ENCODE measurements at places on chromosomes 3 and 15.

DNA sequence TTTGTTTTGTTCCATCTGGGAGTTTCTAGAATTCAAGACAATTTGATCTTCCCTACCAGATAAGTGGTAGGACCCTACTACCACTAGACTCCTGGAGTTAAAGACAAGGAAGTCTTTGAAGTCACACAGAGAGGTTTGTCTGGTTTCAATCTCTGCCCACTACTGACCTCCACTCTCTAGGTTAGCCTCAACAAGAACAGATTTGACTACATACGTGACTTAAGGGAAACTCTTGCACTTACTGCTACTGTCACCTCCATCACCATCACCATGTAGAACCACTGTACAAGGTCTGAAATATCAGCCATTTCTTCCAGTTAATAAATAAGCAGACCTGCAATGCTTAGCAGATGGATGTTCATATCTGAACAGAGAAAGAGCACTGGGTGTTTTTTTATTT lies 148.3 kb upstream of the ARHGEF26 start:
- no peak for DNase-seq

- DNase-seq, result no peak
Measured at GRCh38 chr15:65414841-65415621, 7.7 kb downstream of the IGDCC4 start.

GRCh38 chr15:89751748-89752147 lies 699 bp upstream of the MESP1 start:
- no peak for DNase-seq

- no peak for DNase-seq
Measured at GRCh38 chr3:43004282-43004681, 25.2 kb downstream of the GASK1A start.

- DNase-seq, result no peak
Measured at GRCh38 chr15:85542895-85543331, 162.5 kb downstream of the AKAP13 start.

GRCh38 chr3:190306026-190306425 lies 16.2 kb downstream of the CLDN1 start:
- no peak for DNase-seq

DNA sequence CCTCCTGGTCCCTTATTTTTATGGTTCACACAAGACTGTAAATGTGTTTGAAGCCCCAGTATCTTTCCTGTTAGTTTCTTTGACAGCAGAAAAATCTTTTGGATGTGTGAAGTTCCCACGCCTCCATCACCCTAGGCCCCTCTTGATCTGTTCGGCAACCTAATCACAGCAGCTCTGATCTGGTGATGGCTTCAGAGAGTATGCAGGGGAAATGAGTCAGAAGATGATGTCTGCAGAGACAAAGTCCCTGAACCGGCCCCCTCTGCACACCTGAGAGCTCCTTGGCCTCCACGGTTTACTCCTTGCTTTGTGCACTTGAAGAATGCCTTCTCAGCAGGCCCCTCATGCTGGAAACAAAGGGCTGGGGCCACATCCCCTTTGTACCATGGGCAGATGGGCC lies 63.5 kb downstream of the CLDN11 start:
- DNase-seq, result no peak

DNA sequence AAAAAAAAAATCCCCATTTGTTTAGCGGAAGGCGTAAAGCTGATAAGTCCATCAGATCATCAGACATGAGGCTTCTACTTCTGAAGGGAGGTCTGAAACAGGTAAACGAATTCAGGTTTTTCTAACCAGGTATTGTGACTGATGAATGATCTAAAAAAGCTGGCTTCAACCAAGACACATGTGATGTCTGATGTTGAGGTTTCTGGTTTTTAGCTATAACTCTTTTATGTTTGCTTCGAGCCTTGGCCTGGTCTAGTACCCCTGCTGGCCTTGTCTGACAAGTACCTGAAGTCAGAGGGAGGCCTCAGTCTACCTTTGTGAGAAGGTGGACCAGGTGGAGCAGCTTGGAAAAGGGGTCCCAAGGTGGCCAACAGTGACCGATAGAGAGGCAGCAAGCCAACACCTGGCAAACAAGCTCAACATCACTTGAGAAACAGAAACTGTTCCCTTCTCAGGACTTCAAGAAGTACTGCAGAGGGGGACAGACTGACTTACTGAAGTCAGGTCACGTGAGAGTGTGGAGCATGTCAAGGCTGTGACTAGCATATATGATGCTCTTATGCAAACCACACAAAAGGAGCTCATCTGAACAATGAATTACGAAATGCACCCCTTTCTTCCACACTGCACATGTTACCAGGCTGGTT lies 33.0 kb upstream of the CA12 start:
- no peak for DNase-seq

DNA sequence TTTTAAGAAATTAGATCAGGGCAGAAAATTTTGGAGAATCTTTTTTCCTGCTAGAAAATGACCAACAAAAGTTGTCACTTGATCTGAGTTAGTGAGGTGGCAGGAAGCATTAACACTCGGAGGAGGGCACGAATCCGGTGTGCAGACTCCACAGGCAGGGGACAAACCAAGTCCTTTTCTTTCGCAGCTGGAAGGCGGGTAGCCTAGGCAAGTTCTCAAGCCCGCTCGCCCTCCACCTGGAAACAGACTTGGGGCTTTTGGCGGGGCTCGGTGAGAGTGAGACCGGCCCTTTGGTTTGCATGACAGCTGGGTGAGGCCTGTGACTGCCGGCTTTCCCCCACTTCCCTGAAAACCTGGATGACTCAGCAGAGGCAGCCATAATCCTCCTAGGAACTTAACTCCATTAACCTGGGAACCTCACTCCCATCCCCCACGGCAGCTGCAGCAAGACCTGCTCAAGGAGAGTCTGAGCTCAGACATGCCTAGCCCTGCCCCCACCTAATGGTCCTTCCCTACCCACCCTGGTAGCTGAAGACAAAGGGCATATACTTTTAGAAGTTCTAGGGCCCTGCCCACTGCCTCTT lies 134.8 kb downstream of the MFSD1 start:
- no peak for DNase-seq

GRCh38 chr3:194833114-194833910 lies 147.6 kb downstream of the FAM43A start:
- DNase-seq, result no peak

DNA sequence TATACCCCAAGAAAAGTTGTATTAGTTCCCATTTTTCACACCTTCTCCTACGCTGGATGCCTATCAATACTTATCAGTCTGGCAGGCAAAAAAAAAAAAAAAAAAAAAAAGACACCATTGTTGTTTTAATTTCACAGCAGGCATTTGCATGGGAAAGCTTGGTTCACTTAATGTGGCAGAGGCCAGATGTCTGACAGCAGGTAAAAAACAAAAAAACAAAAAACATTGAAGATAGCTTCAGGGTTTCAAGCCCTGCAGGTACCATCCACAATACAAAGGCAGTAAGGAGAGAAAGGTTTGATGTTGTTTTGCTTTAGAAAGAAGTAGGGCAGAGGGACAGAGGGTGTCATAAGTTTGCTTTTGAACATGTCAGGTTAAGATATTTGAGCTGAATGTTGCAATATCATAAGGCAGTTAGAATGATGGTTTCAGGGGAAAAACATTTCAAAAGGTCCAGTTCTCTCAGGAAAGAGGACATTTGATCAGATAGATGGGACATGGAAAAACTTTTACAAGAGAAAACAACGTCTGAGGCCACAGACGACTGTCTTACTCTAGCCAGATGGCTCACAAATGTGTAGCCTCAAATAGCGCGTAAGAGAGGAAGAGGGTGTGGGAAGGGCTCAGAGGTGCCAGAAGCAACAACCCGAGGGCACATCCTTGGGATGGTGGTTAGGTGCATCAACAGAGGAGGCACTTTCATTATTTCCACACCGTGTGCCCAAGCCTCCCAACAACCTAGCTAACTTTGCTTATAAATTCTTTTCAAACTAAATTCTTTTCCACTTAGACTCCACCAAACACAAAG lies 25.7 kb downstream of the PCOLCE2 start:
- DNase-seq, result no peak

DNA sequence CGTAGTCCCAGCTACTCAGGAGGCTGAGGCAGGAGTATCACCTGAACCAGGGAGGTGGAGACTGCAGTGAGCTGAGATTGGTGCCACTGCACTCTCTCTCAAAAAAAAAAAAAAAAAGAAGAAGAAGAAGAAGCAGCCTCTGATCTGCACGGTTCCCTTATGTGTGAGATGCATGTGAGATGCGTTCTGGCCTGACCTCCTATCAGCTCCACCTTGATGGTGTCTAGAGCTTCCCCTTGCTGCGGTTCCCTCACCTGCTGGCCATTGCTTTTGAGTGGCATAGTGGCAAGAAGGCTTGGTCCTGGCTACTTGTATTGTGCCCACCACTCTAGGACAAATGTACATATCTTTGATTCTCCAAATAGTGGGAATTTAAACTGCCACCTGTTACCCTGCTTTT lies 49.4 kb upstream of the CFAP161 start:
- no peak for DNase-seq

- DNase-seq, result no peak
Measured at GRCh38 chr3:8519156-8519555, 17.5 kb downstream of the LMCD1 start.

- DNase-seq, result no peak
Measured at GRCh38 chr15:94297558-94297957, 66.2 kb downstream of the MCTP2 start.

- no peak for DNase-seq
Measured at GRCh38 chr3:133457025-133457424, 57.2 kb downstream of the BFSP2 start.

- DNase-seq, result no peak
Measured at GRCh38 chr15:92963794-92964193, 63.7 kb downstream of the CHD2 start.

GRCh38 chr3:126423191-126424038 lies 28.7 kb downstream of the CFAP100 start:
- no peak for DNase-seq

DNA sequence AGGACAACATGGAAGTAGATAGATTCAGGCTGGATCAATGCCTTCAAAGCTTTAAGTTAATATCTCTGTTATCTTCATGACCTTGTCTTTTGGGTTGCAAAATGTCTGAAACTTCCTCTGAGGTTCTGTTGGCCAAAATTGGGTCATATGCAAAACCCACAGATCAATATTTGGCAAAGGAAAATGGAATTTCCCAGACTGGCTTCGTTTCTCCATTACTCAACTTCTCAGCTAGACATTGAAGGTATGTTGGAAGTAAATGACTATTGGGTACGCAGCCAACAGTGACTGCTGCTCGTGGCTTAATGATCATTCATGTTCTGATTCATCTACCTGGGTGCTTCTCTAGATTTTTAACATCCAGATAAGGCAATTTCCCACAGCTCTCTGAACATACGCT lies 675.4 kb upstream of the SGO1 start:
- DNase-seq, result no peak

DNA sequence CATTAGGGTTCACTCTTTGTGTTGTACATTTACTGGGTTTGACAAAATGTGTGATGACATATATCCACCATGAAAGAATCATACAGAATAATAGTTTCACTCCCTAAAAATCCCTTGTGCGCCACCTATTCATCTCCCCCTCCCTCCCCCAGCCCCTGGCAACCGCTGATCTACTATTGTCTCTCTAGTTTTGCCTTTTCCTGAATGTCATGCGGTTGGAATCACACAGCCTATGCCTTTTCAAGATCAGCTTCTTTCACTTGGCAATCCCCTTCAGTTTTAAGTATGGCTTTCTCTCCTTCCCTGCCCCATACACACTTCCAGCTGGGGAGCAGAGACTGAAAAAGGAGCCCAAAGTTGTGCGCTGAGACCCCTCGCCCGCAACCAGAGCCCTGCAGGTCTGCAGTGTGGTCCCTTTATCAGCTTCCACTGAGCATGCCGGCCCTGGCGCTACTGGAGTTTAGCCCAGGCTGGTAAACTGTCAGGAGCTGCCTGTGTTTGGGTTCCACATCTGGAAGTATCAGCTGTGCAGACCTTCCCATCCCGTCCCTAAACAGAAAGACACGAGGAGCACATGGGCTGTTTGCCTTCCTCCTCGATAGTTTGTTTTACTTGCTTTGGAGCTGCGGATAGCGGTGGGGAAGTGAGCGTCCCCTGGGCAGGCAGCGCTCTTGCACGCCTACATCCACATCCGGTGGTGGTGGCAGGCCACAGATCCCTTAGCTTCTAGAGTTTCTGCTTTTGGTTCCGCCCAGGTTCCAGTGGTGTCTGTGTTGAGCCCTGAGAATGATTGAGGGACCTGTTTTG lies 12.3 kb downstream of the BOC start:
- no peak for DNase-seq

DNA sequence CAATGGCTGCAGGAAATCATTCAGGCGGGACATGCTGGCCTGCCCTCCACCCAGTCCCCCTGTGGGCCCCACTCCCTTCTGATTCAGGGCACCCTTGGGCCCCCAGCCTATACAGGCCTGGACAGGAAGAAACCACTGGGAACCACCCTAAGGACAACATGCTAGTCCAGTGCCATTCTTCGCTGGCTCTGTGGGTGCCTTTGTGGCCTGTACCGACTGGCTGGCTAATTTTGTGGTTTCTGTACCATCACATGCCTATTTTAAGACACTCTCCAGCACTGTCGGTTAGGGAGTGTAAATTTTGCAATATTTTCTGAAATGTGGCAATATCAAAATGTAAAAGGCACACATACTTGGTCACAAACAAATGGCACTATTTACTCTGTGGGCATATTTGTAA lies 61.4 kb upstream of the POLG start:
- no peak for DNase-seq

DNA sequence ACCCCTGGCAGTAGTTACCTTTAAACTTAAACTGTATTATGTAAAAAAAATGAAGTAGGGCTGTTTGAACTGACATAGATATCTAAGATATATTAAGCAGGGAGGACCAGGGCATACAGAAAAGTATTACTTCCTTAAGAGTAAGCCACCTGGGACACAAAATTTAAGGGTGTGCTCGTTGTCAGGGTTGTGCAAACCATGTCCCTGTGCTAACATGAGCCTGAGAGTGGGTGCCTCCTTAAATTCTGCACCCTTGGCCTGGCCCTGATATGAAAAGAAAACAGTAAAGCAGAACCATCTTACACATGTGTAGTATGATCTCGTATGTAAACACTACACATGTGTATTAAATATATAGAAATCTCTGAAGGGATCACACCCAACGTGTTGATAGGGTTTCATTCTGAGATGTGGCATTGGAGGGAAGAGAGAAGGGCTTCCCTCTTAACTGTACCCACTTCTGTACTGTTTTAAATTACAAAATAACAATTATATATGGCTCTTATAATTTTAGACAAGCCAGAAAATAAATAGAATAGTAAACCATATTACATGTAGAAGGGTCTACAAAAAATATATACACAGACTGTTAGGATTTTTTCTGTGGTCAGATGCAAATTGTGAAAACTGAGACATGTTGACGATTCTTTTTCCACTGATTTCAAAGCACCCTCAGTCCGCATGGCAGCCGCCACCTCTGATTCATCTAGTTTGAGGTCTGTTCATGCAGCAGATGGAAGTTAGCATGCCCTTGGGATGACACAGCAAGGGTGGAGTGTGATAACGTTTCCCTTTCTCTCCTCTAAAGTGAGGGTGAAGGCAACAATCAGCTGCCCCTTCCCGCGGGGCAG lies 400.8 kb upstream of the PROK2 start:
- DNase-seq, result no peak

- DNase-seq, result no peak
Measured at GRCh38 chr3:179651687-179652446, 973 bp upstream of the USP13 start.

DNA sequence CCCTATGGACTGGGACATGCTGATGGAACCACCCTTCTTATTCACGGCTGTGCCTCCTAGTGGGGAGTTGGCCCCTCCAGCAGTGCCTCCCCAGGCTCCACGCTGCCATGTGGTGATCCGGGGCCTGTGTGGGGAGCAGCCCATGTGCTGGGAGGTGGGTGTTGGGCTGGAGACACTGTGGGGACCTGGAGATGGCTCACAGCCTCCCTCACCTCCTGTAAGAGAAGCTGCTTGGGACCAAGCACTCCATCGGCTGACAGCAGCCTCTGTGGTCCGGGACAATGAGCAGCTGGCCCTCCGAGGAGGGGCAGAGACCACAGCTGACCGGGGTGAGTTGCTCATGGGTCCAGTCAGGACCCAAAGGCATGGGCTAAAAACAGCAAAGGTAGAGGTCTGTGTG lies 9.1 kb downstream of the ALG3 start:
- no peak for DNase-seq
